NCI-H1105 (cell line): ENCODE measurements at places on chromosomes 1 and 21.

GRCh38 chr1:179493323-179493722 lies 82.4 kb downstream of the NPHS2 start:
- no peak for DNase-seq

- no peak for DNase-seq
These were observed 26.8 kb downstream of the SESN2 start for GRCh38 chr1:28286111-28286510.

GRCh38 chr1:166258017-166258416 lies 91.2 kb upstream of the FAM78B start:
- no peak for DNase-seq

- DNase-seq: no peak
These were observed 2.0 kb downstream of the RNPEP start for GRCh38 chr1:201984446-201984845.

DNA sequence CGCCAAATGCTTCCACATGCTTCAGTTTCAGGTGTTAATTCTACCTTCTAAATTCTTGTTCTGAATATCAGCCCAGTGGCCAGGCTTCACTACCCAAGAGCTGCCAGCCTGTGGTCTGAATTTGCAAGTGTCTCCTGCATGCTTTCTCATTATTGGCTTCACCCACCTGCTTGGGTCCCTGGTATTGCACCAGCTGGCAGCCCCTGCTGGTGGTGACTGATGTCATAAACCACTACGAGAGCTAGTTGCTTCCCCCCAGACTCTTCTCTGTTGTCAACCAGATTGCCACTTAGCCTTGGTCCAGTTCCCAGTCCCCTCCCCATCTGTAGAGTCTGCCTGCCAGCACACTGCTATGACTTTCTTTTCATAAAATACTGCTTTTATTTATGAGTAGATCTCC lies 197.7 kb upstream of the DUSP10 start:
- DNase-seq: peak; percentile 5

GRCh38 chr1:245870698-245871097 lies 636.4 kb downstream of the SMYD3 start:
- DNase-seq: no peak

DNA sequence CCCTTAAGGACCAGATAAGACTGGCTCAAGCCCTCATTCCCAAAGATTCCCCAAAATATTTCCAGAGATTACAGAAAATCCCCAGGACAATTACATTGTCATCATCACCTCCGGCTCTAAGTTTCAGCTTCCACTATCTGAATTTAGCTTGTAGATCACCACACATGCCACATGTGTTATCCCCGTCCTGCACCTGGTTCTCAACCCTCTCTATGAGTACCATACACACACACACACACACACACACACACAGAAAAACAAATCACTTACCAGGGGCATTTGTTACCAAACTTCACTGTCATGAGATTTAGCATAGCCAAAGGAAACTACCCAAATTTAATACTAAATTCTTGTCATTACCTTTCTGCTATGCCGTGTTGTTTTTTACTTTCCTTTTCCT lies 15.4 kb upstream of the TSPAN1 start:
- DNase-seq: no peak

GRCh38 chr1:30412241-30413110 lies 310.9 kb downstream of the MATN1 start:
- DNase-seq: no peak

DNA sequence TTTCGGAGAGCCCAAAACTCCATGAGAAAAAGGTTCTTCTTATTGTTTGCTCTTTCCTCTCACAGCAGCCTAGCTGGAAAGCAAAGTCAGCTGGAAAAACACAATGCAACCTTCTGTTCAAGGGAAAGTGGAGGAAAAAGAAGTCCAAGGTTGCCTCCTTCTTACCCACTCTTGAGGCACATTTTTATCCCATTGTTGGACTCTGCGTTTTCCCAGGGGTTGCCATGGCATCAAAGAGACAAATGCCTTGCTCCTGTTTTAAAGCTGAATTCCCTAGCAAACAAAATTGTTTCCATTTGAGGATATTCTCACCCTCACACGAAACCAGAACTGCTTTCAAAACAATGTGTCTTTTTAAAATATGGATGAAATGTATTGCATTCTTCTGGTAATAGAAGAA lies 45.1 kb upstream of the PALMD start:
- no peak for DNase-seq

DNA sequence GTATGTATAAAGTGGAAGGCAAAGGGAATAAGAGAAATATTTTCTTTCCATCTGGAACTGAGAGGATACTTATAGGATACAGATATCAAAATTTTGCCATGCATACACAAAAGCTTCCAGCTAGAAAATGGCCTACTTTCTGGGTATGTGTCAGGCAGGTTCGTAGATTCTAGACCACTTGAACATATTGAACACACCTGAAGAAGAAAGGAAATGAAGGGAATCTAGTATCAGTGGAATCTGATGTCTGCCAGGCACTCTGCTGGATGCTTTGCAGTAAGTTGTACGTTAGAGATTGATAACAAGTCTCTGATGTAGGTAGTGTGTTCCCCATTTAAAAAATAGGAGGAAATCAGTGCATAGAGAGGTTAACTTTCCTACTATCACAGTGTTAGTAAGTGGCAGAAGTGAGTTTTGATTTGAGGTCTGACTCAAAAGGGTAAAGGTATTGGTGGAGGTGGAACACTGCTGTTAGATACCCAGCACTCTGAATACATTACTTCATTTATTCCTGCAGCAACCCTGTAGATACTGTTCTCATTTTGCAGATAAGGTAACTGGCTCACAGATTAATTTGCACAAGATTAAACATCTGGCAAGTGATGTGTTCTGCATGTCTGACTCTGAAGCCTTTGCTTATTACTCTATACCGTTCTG lies 3.0 kb downstream of the CAMSAP2 start:
- DNase-seq: no peak

DNA sequence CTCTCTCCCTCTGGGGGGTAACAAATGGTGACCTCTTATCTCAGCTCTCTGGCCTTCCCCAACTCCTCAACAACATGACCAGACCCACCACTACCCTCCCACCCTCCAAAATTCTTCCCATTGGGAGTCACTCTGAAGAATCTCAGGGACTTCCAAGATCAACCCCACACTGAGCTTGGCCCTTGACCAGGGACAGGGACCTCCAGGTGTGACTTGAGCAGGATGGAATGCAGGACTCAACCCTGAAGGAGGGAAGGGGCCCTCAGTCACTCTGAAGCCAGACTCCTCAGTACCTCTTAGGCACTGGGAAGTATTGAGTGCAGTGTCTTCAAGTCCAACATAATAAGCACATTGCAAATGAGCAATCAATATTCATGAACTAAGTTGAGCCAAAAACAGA lies 1.9 kb downstream of the CASQ1 start:
- DNase-seq: no peak

DNA sequence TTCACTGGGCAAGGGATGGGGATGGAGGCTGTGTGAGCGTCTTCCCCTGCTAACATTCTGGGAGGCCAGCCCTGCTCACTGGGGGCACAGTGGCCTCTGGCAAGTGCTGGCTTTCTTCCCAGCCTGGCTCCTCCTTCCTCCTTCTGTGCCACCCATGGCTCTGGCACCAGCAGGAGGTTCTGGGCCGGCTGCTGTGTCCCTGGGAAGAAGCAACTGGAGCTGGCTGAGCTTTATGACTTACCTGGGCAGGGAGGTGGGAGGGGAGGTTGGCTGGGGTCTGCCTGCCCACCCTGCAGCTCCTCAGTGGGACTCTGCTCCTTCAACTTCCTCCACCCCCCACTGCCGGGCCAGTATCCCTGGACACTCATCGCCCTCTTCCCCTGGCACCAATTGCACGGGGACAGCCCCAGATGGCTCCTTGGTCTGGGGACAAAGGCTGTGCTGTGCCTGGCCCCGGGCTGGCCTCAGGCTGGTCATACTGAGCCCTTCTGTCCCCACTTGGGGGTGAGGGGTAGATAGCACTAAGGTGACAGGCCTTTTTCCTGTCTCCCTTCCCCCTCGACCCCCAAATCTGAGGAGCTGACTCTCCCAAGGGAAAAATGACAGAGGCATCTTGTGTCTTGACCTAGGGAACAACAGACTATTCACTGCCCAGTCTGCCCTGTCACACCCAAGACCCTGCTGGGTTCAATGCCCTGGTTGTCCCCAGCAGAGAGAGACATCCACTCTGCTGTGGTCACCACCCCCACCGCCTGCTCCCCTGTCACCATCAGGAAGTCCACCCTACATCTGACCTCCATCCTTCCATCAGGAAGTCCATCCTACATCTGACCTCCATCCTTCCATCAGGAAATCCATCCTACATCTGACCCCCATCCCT lies 14.4 kb downstream of the CDK18 start:
- DNase-seq: no peak

DNA sequence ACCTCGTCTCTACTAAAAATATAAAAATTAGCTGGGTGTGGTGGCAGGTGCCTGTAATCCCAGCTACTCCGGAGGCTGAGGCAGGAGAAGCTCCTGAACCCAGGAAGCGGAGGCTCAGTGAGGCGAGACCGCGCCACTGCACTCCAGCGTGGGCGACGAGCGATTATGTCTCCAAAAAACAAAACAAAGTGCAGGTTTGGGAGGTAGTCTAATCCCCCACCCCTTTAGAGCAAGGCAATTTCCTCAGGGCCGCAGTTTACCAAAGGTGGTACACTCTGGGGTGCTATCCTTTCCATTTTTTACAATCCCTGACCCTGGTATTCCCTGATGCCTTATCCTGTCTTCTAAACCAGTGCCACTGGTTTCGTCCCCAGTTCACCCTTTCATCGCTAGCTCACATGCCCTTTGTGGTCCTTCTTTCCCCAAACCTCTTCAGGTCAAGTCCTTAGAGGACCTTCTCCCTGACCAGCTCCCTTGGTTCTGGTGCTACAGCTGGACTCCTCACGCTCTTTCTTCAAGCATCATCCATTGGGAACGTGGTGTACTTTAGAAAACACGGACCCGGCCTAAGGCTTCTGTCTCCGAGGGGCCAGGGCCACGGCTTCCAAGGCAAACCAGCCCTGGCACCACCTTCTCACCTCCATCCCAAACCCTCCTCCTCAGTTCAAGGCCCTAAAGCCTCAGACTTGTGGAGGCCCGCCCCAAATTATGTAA lies 873 bp downstream of the IFT25 start:
- DNase-seq: peak; percentile 26

GRCh38 chr1:28058168-28058567 lies 30.2 kb downstream of the EYA3 start:
- DNase-seq: no peak

DNA sequence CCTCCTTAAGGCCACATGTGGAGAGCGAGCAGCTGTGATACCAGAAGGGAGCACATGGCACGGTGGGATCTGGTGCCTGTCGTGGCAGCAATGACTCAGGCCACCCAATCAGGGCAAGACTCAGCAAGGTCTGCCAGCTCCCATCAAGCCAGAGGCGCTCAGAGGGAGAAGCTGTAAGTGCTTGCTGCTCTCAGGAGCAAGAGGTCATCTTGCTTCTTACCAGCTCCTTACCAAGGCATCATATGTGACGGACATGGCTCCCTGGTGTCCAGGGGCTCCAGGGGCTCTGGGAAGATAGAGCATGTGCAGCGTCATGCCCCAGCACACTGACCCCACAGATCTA lies 72.9 kb downstream of the ITPKB start:
- DNase-seq: no peak

GRCh38 chr1:74679811-74680210 lies 6.2 kb upstream of the ERICH3 start:
- no peak for DNase-seq

GRCh38 chr1:165903672-165904071 lies 76.3 kb downstream of the UCK2 start:
- peak; percentile 41 for DNase-seq

GRCh38 chr1:117702654-117703053 lies 96.8 kb downstream of the TENT5C start:
- no peak for DNase-seq
